ENCODE measurements at places on chromosomes 16 and 17. TPM values are rescaled to one million over a fixed set of nuclear protein-coding genes. Genes with fewer than 3 reads are reported as not detected.

DNA sequence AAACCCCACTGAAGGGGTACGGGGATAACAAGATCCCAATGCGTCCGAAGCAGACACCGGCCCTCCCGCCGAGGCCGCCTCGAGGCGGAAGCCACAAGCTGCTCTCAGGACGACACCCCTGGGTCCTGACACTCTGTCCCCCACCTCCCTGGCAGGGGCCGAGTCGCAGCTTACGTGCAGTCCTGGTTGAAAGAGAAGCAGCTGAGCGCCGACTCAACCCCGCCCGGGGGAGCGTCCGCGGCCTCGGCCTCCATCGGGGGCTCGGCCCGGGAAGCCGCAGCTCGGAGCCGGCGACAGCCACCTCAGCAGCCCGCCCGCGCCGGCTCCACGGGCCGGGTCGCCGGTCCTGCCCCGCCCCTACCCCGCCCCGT lies at the start of gene WIPI1:
WIPI1 (minus strand) TSS at position 329 of the 371 bp plus-strand sequence; CDS start at position 254, 75 bp downstream.
- peak; percentile 48 for DNase-seq
- H3K4me1 ChIP-seq: peaks cover 64% of the 10 kb centered on the region
- peak within 1 kb of the TSS; percentile 91 for H3K27ac ChIP-seq
- no peaks in the 10 kb centered on the region for H3K27me3 ChIP-seq

- peaks cover 29% of the 10 kb centered on the region for H3K36me3 ChIP-seq
- H3K4me3 ChIP-seq: peak overlapping the region; percentile 79
- peak overlapping the region; percentile 93 for H3K27ac ChIP-seq
- no peaks in the 10 kb centered on the region for H3K4me1 ChIP-seq
- no peaks in the 10 kb centered on the region for H3K27me3 ChIP-seq
- peak; percentile 89 for DNase-seq
These were observed 925 bp downstream of the ZNF689 start for GRCh38 chr16:30609002-30609925.

- H3K27ac ChIP-seq: peak overlapping the region; percentile 75
- DNase-seq: peak; percentile 88
- H3K36me3 ChIP-seq: no peaks in the 10 kb centered on the region
- H3K4me1 ChIP-seq: peaks cover 90% of the 10 kb centered on the region
- no peaks in the 10 kb centered on the region for H3K27me3 ChIP-seq
These were observed 2.4 kb upstream of the MTSS2 start for GRCh38 chr16:70688246-70688742.

Gene TP53TG3
- not detected for total RNA-seq

All from left lung (tissue), 14 donors.